ENCODE measurements at places on chromosomes 7 and 10.

- no peak for DNase-seq
These were observed 259.3 kb downstream of the HTR7 start for GRCh38 chr10:90598513-90598912.

DNA sequence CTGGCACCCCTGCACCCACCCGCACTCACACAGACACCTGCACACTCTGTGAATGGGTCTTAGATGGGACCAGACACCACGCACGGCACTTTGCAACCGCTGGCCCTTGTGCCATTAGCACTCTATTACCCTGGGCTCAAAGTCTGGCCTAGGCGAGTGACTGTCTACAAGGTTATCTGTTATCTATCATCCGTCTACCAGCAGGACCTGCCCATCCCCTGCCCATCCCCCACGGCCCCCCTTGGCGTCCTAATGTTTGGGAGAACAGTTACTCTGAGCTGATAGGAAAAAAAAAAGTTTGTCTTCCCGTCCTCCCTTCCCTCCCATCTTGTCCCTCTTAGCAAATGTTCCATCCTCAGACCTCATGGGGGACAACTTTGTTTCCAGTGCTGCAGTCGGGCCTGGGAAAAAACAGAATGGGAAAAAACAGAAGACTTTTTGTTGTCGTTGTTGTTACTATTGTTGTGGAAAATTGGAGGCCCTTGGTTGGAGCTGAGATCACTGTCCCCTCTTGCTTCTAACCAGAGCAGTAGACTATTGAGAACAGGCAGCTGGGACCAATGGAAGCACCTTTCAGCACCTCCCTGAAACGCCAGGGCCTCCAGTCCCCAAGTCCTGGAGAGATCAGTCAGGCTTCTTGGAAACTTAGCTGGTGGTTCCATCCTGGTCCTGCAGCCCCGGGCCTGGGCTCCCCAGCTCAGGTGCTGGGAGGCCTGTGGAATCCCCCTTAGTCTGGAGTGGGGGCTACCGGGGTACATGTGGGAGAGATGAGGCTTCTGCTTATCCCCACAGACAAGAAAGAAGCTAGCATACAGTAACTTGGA is 12.2 kb downstream of the UNCX start:
- DNase-seq = no peak

GRCh38 chr7:101884671-101885596 is 67.5 kb downstream of the CUX1 start:
- DNase-seq = no peak

GRCh38 chr7:116231543-116231942 is 21.2 kb downstream of the TES start:
- DNase-seq = no peak

GRCh38 chr10:118605694-118606093 is 10.2 kb upstream of the PRLHR start:
- no peak for DNase-seq

GRCh38 chr7:98334081-98334480 is 52.6 kb downstream of the BRI3 start:
- DNase-seq = no peak

DNA sequence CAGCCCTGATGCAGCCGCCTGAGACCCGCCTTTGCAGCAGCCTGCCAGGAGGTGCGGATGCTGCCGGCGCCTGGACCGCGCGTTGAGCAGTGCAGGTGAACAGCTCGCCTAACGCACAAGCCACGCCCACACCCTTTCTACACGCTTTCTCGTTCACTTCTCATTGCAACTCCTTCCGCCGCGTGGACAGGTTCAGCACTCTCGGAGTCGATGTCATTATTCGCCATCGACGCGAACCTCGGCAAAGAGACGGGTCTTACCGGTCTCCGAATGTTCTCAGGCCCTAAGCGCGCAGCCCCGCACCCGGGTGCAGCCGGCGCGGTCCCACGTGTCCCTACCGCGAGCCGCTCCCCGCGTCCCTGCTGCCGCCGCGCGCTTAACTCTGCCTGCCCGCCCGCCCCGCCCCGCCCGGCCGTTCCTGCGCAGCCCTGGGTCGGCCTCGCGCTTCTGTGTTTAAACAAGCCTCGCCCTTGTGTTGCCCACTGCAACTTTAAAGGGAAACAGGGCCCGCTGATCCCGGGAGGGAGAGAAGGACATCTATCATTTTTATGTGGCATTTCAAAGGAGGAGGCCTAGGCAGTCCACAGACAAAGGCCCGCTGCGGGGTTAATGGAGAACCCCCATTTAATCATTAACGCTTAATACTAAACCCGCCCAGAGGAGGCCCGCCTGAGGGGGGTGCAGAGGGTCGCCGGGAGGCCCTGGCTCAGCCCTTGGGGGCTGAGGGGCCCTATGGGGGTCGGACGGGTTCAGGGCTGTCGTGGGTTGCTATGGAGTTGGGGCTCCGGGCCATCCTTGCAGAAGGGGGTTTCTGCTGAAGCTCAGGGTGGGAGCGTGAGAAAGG is 128.5 kb downstream of the WDR11 start:
- peak; percentile 59 for DNase-seq

DNA sequence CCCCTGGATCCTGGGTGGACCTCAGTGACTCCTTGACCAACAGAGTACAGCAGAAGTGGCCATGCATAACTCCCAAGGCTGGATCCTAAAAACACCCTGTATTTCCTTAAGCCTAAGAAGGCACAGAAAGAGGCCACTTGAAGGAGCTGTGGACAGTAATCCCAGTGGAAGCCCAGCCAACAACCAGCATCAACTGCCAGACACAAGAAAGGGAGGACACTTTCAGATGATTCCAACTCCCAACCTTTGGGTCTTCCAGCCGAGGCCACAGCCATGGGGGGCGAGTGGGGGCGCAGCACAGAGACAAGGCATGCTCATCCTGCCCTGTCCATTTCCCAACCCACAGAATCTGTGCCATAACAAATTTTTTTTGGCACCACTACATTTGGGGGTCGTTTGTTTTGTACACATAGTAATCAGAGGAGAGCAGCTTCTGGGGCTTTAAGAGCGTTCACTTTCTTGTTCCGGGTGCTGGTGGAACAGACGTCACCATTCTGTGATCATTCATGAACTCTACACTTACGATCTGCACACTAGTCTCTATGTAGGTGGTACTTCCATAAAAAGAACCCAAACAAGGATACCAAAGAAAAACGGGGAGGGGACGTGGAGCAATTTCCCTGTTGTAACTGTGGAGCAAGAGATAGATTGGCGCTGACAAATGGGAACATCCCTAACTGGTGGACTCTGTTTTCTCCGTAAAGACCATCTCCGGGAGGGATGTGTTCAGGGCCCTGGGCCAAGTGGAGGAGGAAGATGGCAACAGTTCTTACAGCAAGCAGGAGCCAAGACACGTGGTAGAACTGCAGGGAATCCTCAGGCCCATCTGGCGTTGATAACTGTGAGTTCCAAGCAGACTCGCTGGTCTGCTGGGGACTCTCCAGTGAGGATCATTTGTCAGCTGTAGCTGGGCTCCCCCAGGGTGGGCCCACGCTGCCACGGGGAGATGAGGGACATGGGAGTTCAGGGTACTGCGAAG is 6.0 kb upstream of the SLC29A3 start:
- peak; percentile 59 for DNase-seq

DNA sequence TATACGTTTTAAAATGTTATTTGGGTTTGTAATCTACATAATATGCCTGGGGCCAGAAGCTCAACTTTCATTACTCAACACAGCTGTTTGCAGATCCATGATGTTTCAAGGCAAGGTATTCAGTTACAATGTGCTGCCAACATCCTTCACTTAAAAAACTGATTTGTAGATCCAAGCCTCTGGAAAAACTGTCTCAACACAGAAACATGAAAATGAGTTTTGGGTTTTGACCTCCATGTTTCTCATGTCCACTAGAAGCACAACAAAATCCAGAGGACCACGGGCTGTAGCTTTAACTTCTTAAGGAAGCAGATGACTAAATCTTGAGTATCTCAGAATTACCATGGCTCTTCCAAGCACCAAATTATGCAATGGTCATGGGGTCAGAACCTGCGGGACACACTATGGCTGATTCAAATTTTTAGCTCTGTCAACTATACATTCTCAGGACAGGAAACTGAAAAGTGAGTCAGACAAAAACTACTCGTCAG is 247.1 kb upstream of the GRB10 start:
- DNase-seq = no peak

GRCh38 chr10:61283481-61284221 is 169.5 kb downstream of the TMEM26 start:
- DNase-seq = no peak

DNA sequence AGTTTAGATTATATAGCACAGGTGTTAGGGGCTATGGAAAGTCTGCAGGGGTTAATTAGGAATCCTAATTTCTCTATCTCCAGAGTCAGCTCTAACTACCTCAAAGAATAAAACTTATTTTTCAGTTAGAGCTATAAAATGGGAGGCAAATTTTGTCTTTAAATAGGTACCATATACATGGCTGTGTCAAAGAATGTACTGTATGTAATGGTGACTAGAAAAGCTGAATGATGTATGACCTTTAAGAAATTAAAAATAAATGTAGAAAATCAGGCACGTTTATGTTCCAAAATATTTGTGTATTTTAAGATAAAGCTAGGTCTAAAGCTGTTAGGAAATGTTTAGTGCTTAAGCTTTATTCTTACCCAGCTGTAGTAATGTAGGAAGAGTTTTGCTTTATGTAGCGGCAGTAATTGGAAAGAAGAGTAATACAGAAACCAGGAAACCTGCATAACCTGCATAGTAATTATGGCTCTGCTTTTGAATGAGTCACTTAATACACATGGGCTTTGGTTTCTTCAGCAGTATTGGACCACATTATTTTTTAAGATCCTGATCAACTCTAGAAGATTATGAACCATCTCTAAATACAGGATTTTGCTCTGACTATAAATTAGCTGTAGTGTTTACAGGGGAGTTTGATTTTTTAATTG is 85.0 kb downstream of the KMT2E start:
- DNase-seq = no peak

DNA sequence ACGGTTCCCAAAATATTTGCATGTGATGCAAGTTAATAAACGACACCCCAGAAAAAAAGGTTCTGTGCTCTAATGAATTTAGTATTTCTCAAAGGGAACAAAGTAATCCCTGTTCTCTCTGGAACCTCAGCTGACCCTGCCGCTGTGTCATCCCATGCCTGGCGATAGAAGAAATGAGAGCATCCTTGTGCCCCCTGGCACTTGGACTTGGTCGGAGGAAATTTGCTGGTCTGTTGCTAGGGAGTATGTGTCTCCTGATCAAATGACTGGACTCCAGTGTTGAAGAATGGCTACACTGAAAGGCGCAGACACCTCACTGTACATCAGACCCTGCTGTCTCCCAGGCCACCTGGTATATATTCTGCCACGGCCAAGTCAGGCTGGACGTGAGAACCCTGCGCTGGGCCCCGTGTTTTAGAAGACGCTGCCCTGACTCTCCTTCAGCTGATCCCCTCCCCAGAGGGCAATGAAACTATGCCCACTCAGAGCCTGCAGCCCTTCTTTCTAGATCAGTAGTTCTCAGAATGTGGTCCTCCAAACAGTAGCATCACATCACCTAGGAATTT is 67.2 kb downstream of the THNSL1 start:
- DNase-seq = no peak

DNA sequence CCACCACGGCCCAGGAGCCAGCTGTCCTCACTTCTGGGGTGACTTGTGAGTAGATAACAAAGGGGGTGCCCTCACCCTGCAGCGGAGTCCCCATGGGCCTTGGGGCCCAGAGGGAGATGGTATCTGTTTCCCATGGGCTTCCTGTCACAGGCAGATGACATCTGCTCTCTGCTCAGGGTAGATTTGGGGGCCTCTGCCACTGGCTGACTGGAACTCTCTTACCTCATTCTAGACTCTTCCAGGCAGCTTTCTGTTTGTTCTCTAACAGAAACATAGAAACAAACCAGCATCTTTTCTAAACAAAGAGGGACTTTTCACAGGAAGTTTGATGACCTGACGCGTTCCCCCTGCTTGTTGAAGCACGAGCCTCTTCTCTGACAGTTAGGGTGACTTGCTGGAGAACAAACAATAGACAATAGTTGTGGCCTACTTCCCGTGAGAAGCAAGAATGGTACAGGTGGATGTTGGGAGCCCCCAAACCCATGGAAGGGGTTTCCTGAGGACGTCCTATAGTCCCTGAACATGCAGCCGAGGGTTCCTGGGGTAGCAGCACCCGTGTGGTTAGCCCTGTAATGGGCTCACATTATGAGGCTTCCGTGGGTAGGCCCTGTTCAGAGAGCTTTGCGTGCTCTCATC is 61.6 kb downstream of the GRK5 start:
- no peak for DNase-seq

DNA sequence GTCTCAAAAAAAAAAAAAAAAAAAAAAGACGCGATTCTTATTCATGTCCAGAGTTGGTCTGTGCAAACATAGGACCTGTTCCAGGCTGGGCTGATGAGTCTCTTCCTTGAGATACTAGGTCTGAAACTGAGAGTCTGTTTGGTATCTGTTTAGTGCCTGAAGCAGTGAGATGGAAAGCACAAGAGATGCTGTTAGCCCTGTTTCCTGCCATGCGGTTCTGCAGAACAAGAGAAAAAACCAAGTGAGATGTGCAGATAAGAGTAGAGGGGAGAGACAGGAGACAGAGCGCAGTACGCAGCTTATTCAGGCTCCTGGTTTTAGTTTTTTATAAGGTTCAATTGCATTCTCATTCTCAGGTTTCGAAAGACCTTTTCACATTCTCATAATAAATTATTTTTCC is 85.8 kb upstream of the PRKCQ start:
- DNase-seq = no peak

DNA sequence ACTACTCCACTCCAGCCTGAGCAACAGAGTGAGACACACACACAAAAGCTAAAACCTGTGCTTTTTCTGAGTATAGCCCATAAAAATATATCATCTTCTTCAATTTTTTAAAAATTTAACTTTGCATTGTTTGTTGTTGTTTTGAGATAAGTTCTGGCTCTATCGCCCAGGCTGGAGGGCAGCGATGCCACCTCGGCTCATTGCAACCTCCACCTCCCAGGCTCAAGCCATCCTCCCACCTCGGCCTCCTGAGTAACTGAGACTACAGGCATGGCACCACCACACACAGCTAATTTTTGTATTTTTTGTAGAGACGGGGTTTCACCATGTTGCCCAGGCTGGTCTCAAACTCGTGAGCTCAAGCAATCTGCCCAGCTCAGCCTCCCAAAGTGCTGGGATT is 14.3 kb upstream of the TLX1 start:
- DNase-seq = no peak

GRCh38 chr7:5629941-5630340 is 151.5 kb downstream of the RNF216 start:
- DNase-seq = no peak

- DNase-seq = no peak
These were observed 4.5 kb upstream of the CYTH3 start for GRCh38 chr7:6276911-6277408.

GRCh38 chr7:99396418-99397296 is 11.7 kb downstream of the PDAP1 start:
- no peak for DNase-seq

DNA sequence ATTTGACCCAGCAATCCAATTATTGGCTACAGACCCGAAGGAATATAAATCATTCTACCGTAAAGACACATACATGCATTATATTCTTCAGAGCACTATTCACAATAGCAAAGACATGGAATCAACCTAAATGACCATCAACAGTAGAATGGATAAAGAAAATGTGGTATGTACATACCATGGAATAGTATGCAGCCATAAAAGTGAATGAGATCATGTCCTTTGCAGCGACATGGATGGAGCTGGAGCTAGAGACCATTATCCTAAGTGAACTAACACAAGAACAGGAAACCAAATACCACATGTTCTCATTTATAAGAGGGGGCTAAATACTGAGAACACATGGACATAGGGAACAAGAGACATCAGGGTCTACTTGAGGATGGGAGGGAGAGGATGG is 44.0 kb downstream of the LMBR1 start:
- DNase-seq = no peak

GRCh38 chr10:101655570-101655969 is 39.4 kb downstream of the FBXW4 start:
- no peak for DNase-seq

Measured in mesothelial cell of epicardium (in vitro differentiated cells).